Stimulated activated CD4-positive, alpha-beta T cell treated with anti-CD3 and anti-CD28 coated beads, Interleukin-12 subunit alpha, Interleukin-12 subunit beta, amount 100 ng/mL, for 48 hours (primary cell): ENCODE measurements at places on chromosomes 16 and 17.

DNA sequence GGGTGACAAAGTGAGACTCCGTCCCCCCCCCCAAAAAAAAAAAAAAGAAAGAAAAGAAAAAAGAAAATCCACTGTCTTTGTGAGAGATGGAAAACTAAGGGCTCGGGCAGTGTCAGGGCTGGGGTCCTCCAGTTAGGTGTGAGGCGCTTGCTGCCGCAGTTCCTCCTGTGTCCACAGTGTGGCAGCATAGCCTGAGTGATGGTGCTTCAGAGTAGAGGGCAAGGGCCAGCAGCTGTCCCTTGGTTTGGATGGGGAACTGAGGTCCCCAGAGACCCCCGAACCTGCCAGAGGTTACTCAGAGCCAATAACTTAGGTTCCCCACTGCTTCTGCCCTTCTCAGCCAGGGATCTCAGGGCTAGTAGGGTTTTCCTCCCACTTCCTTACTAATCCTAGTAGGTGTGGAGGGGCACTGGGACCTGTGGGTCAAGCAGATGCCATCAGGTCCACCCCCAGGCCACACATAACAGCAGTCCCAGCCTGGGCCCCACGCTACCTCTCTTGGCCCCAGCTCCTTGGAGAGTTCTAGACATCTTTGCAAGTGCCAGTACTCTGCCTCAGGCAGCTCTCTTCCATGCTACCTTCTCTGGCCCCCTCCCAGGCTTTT, 7.9 kb upstream of the LLGL1 start:
- peak; percentile 67 for DNase-seq

DNA sequence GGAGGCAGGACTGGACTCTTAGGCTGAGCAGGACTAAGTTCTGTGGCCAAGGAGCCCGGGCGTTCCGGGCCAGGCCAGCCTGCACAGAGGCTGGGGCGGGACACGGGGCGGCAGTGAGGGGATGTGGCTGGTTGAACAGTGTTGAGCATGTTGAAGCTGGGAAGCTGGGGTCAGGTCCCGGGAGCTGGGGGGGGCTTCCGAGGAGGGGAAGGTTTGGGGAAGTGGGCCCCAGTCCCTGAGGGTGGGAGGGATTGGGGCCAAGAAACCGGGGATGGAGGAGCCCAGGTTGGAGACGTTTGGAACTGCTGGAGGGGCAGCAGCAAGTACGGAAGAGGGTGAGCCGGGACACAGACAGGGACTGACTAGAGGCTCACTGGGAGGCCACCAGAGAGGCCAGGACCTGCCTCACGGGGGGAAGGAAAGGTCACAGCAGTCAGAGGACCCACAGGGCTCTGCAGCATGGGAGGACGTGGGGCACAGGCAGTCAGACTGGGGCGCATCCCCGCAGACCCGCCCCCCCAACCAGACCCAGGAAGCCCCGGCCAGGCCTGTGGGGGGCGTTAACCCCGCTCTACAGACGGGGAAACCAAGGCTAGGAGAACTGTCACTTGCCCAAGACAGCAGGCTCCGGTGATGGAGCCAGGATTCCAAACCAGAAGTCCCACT, 9.5 kb downstream of the TAX1BP3 start:
- no peak for DNase-seq

DNA sequence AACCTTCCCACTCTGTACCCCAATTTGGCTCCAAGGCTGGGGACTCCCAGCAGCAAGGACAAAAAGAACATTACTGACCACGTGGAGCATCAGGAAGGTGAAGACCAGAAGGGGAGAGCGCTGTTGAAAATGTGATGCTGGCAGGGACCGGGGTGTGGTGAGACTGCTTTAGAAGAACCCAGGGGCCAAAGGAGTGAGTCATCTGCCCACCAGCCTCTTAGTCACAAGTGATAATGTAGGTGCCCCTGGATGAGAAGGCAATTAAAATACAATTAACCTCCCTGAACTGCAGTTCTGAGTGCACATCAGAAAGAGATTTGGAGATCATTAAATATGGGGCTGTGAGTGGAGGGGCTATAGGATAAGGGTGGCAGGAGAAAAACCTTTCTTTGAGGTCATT, 366.6 kb upstream of the CCL2 start:
- no peak for DNase-seq

DNA sequence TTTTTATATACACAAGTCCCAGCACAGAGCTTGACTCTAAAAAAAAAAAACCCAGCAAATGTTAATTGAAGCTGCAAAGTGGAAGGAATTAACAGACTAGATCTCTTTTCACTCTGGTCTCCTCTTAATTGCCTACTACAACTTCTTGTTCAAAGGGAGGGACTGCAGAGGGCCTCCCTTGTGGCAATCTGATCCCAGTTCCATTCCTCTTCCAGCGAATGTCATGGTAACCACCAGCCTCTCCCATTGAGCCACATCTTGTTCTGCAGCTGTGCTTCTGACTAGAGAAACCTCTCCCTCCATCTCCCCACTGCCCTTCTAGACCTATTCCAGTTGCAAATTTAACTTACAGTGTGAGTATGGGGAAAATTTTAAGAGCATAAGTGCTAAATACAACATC, 5.9 kb downstream of the SUPT6H start:
- no peak for DNase-seq

- DNase-seq, result no peak
Observed at GRCh38 chr17:68356949-68357455, 65.7 kb downstream of the ARSG start.

DNA sequence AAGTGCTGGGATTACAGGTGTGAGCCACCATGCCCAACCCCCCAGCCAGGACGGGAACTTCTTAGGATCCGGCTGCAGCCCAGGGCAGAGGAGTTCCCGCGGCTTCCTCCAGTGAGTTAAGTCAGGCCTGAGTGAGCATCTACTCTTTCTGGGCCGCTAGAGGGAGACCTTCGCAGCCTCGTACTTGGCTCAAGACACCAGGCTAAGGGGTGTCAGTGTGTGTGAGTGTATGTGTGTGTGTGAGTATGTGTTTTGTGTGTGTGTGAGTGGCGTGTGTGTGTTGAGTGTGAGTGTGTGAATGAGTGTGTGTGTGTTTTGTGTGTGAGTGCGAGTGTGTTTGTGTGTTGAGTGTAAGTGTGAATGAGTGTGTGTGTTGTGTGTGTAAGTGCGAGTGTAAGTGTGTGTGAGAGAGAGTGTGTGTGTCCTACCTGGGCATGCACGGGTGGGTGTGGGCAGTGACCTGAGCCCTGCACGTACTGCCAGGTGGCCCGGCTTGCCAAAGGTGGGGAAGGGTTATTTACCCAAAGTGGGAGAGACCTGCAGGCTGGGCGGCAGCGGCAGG, 58.5 kb downstream of the TMEM235 start:
- DNase-seq, result peak; percentile 55

DNA sequence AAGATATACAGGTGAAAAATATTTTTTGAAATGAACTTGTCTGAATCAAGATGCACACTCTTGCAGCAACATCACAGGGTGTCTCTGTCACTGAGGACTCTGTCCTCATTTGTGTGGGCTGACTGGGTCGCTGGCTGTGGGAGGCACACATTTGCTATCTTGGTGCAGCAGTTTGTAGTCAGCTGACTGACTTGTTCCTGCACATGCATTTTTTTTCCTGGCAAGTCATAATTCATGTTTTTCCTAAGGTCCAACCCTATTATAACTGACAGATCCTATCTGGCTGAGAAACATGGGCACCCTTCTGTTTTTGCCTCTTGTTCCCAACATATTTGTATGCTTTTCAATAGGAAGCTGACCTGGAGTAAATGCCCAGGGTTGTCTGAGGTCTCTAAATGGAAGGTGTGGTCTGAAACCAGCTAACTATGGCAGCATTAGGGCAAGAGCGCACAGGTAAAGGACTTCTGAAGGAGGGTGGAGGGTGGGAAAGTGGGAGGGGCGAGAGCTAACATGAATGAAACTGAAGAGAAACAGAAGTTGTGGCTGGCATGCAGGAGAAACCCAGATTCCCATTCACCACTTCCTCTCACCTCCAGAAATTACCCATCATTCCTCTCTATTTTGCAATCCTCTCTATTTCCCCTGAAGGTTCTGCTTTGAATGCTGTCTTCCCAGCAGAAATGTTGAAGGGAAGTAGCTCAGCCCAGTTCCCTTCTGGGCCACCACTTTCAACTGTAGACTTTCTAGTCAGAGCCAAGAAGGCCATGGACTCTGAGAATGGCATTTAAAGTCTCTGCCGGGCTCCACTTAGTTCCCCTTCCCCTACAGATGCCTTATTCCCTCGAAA, 166.1 kb downstream of the PRKCA start:
- no peak for DNase-seq

DNA sequence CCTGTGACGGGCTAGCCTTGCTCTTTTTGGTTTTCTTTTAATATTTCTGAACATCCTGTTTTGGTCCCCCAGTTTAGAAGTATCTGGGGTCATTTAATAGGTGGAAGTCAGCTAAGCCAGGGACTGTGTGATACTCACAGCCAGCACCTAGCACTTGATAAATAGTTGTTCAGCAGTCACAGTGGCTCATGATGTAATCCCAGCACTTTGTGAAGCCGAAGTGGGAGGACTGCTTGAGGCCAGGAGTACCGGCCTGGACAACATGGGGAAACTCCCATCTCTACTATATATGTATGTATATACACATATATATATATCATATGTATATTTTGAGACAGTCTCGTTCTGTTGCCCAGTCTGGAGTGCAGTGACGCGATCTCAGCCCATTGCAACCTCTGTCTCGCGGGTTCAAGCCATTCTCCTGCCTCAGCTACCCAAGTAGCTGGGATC, 1.8 kb upstream of the ZNRF1 start:
- DNase-seq, result no peak

DNA sequence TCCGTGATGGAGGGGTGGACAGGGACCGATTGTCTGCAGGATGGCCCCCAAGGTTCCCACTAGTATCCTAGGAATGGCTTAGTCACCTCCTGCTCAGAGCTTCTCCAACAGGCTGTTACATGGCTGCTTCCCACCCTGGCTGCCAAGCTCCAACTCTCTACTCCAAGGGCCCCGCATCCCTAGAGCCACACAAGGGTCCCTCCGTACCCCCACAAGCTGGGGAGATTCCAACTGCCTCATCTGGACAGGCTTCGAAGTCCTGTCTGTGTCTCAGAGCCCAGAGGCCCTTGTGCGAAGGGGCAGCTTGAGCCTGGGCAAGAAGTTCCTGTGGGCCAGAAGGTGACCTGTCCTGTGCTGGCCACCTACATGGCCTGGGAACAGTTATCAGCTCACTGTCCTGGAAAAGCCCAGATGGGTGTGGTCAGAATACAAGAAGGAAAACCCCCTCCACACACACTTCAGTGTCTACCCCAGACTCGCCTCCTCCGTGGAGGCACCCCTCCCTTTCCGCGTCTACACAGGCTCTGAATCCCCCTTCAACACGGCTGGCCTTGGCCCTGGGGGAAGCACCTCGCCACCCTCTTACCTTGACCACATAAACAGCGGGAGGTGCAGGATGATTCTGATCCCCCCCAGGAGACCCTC, 586 bp downstream of the MEAK7 start:
- DNase-seq, result no peak

- no peak for DNase-seq
Observed at GRCh38 chr16:57071831-57072582, 20.4 kb upstream of the CPNE2 start.

DNA sequence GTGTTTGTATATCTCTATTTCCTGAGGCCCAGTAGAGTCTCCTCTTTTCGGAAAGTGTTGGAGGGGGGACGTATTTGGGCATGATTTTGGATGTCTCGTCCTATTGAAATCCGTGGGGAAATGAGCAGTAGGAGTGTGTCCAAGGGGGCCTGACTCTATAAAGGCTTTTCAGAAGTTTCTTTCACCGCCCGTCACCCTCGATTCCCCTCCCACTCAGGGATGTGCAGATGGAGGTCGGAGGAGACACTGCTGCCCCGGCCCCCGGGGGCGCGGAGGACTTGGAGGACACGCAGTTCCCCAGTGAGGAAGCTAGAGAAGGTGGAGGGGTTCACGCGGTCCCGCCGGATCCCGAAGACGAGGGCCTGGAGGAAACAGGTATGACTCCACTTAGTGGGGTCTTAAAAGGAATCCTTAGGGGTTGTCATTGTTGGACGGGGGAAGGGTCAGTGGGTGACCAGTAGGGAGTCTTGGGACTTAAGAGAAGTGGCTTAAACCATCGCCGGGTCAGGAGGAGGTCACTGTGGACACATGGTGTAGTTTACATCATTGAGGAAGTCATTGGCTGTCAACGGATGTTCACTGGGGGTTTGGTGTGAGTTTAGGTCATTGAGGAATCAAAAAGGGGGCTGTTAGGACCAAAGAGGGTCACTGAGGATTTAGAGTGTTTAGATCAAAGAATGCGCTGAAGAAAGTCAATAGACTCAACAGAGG, 424 bp downstream of the MON1B start:
- DNase-seq, result no peak

DNA sequence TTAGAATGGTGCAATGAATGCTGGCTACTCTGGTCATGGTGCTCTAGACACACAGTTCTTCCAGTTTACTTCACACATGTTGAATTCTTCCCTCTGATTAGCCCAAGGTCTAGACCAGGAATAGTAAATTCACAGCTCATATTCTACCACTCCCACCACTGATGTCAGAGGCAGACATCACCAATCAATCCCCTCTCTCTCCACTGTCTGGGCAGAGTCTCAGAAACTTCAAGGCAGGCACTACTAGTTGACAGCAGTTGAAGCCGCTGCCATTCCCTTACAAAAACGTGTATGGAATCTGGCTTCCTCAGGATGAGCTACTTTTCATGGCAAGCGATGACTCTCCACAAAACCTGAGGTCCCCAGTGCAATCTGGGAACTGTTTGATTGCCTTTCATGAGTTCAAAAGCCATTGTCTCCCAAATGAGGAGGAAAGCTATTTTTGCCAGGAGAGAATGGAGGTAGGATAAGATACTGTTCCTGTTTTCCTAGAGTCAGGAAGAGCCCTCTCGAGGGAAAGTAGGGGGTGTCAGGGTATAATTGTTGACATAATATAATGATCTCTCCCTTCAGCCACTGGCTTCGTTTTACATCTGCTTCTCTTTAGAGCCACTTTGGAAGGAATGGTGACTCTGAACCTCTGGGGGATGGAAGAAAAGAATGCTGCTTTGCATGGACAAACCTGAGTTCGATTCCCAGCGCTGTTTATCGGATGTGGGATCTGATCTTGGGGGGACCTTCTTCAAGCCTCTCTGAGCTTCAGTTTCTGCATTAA, 90.0 kb downstream of the FOXL1 start:
- no peak for DNase-seq

DNA sequence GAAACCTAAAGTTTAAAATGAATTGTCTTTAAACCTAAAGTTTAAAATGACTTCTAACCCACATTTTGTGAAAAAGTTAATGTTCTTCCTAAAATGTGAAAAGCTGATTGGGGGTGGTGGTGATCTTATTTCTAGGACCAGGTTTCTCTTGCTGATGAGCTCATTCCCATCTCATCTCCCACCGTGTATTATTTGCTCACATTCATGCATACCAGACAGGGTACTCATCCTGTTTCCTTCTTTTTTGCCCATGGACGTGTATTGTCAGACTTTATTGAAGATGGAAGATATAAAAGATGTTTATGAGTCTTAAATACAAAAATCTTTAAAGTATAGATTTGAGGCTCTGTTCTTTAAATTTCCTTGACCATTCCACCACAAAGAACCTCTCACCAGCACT, 70.1 kb upstream of the MPHOSPH6 start:
- DNase-seq, result no peak

DNA sequence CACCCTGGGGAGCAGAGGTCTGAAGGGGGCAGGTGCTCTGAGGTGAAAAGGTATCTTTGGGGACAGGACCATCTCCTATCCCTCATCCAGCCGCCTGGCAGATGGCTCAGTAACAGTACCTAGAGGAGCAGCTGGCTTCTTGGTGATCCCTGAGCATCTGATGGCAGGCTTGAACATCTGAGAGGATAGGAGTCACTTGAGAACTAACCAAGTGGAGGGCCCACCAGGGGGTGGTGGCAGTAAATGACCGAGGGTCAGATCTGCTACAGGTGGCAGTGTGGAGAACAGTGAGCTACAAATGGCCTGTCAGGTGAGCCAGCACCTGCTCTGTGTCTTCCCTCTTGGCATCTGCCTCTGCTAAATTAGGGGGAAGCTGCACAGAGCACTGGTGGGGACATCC, 13.8 kb downstream of the HROB start:
- no peak for DNase-seq
